ENCODE measurements at places on chromosomes 1 and 21. TPM values are rescaled to one million over a fixed set of nuclear protein-coding genes. Genes with fewer than 3 reads are reported as not detected.

PADI3 gene
- polyA plus RNA-seq = 0.13 TPM

KLHL12 gene
- 12.4 TPM for polyA plus RNA-seq

GRCh38 chr1:206866062-206866461 is 639 bp downstream of the IL20 start:
- no peak for DNase-seq

GRCh38 chr1:116493484-116494352 is 77.1 kb downstream of the CD58 start:
- no peak for DNase-seq

DNA sequence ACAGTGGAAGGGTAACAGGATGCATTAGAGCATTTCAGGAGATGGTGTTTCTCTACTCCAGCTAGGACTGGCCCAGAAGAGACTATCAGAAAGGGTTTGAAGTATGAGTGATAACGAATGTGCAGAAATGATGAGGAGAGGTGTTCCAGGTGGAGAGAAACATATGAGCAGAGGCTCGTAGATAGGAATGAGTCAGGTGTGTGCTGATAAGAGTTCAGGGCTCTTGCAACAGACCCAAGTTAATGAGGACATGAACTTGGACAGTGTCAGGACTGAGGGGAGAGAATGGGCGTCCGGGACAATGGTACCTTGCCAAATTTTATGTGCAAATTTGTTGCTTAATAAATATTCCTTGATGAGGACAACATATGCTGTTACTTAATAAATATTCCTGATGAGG is 183.9 kb upstream of the NFIA start:
- DNase-seq = no peak

All from lung (tissue), 17 donors.